ENCODE measurements at places on chromosomes 3 and 15.
A peak's percentile ranks its signal among the peaks of the same experiment; 100 is the strongest.

DNA sequence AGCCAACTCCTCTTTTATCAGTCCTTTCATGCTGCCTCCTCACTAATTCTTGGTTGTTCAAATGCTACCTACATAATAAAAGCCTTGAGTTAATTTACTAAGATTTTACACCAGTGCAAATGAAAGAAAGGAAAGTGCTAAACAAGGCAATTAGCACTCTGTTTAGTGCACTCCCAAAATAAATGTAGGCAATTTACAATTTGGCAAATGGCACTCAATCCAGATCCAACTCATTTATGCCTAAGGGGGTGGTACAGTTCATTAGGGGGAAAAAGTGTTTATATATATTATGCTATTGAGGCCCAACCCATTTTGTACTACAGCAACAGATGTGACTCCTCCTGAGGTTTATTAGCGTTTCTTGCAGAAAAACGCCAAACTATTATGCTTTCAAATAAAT is 370.1 kb downstream of the NR2F2 start:
- no peak for DNase-seq

GRCh38 chr3:132342183-132342582 is 25.0 kb downstream of the ACP3 start:
- DNase-seq, result no peak

- no peak for DNase-seq
Observed at GRCh38 chr3:13016083-13016720, 57.0 kb downstream of the IQSEC1 start.

- no peak for DNase-seq
Observed at GRCh38 chr3:183637106-183637486, 1.7 kb downstream of the KLHL24 start.

GRCh38 chr3:10855871-10856662 is 40.0 kb downstream of the SLC6A11 start:
- no peak for DNase-seq

GRCh38 chr15:68620721-68621527 is 42.1 kb downstream of the CORO2B start:
- peak; percentile 93 for DNase-seq

- DNase-seq, result peak; percentile 40
Observed at GRCh38 chr3:72896996-72897757, 9.3 kb downstream of the GXYLT2 start.

DNA sequence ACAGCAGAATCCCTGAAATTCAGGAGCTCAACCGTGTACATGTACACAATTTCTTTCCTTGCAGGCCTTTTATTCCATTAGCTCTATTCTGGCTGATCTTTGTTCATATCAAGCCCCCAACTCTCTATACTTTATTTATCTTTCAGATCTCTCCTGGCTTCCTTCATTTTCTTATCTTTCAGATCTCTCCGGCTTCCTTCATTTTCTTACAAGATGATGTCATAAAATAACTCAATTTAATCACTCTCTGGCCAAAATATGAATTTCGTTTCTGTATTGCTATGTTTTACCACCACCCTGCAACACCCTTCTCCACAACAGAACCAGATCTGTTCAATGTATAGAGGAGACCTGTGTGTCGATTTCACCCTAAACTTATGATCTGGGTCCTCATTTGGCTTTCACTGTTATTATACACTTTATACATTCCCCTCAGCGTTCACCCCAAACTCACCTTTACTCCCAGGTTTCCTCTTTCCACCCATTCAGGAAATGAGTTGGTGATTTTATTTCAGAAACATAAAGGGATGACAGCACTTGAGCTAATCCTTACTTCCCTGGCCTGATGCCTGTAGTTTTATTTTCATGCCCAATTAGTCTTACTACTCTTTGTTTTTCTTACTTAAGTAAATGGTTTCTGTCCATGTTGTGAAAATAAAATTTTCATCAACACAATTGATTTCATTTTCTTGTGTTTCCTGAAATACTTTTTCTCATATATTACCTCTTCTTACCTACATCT is 195.5 kb downstream of the BCHE start:
- no peak for DNase-seq
